CD4-positive, alpha-beta memory T cell (primary cell): ENCODE measurements at places on chromosomes 1 and 21.

DNA sequence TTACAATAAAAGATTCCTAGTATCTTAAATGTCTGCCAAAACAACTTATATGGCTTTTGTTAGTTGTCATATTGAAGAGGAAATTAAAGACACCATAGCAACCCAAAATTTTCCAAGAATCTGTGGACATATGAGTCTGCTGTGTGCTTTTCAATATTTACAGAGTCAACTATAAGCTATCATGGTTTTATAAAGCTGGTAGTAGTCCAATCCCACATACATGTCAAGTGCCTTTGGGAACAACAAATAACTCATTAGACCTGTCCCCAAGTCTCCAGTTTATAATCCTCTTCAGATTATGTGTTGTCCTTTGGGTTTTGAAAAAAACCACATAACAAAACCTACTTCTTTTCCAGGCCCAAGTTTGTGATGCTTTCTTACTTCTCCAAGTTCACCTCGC lies 293.8 kb upstream of the USP25 start:
- DNase-seq, result no peak

DNA sequence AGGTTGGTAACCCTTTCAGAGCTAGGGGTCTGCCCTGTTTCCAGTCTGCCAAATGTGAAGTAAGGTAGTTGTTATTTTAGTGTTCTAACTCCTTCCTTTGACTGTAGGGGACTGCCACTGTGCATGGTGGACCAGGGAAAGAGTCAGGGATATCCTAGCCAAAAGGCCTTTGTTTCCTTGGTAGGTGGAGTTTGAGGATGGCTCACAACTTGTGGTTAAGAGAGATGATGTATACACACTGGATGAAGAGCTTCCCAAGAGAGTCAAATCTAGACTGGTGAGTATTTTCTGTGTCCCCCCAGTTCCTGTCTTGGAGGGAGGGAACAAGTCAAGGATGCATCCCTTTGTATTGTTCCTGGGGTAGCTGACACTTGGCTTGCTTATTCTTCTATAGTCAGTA lies 3.5 kb upstream of the ST3GAL3 start:
- DNase-seq, result no peak

DNA sequence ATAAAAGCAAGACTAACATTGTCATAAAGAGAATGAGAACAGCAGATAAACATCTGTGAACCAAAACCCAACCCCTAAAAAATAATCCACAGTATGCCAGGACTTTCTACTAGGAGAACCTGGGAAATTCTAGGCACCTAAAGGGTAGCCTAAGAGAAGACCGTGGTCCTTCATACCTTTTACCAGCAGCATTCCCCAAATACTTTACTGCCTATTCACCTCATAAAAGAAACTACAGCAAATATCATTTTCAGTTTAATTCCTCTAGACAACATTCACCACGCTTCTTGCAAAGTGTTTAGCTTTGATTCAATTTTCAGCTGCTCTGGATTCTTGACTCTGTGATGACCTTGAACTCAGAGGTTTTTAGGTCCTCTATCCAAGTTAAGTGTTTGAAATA lies 1180.7 kb upstream of the B3GALT2 start:
- no peak for DNase-seq

DNA sequence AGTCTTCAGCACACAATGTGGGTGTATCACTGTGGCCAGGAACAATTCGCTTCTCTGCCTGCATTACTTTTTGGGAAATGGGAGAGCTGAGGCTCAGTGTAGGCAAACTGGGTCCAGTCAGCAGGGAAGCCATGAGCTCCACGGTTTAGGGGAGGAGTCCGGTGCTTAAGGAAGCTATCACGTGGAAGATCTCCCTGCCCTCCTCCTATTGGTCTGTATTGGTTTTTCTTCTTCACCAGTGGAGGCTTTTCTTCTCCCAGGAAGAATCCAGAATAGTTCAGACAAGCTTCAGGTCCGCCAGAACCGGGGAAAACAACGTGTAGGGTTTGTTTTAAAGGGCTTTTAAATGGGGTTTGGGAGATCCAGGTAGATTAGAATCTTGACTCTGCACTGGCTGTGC lies 156.2 kb upstream of the CAMK1G start:
- DNase-seq, result no peak

GRCh38 chr1:180815188-180815587 lies 97.5 kb upstream of the KIAA1614 start:
- DNase-seq, result no peak

- DNase-seq, result no peak
Measured at GRCh38 chr1:240306673-240307072, 215.0 kb downstream of the FMN2 start.
